ENCODE measurements at places on chromosomes 13 and 19.
A peak's percentile ranks its signal among the peaks of the same experiment; 100 is the strongest.

DNA sequence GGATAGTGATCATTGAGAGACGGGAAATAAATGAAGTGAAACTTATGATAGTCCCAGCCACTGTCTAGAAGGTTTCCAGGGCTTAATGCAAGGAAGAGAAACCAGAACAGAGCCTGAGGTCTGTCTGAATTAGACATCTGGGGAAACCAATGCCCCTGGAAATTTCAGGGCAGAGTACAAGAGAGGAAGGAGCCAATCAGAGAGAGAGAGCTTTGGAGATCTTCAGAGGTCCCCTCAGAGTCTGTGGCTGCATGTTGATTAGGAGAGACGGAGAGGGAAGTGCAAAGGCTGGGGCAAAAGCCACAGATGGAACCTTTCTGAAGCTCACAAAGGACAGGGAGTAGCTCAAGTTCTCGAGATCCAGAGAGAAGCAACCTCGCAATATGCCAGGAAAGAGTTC is 378.0 kb downstream of the DNAJC15 start:
- no peak for DNase-seq

- no peak for DNase-seq
Measured at GRCh38 chr13:105816994-105817393, 718.5 kb downstream of the EFNB2 start.

- DNase-seq: no peak
Measured at GRCh38 chr19:11090997-11091702, 1.9 kb downstream of the LDLR start.

GRCh38 chr19:27775395-27775794 is 1437.6 kb downstream of the UQCRFS1 start:
- DNase-seq: no peak

DNA sequence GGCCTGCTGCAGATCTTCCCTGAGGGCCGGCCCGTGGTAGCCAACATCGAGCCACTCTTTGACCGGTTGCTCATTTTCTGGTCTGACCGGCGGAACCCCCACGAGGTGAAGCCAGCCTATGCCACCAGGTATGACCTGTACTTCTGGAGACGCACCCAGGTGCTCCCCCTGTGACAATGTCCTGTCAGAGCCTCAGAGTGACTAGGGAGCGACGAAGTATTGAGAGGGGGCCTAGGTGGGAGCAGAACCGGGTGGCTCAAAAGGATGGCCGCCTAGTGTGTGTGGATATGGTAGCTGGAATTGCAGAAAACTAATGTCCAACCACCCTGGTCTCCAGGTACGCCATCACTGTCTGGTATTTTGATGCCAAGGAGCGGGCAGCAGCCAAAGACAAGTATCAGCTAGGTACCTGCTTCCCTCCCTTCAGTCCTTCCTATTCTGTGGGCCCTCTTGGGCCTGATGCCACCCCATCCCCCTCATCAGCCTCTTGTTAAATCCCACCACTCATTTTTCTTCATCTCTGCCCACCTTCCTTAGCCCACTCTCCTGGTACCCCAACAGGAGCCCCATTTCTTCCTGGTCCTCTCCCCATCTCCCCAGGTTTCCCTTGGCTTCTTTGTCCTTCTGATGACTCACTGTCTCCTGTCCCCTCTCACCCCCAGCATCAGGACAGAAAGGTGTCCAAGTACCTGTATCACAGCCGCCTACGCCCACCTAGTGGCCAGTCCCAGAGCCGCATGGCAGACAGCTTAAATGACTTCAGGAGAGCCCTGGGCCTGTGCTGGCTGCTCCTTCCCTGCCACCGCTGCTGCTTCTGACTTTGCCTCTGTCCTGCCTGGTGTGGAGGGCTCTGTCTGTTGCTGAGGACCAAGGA is 8.4 kb downstream of the EGLN2 start:
- no peak for DNase-seq

- no peak for DNase-seq
Measured at GRCh38 chr13:79231887-79232286, 174.2 kb downstream of the RBM26 start.

DNA sequence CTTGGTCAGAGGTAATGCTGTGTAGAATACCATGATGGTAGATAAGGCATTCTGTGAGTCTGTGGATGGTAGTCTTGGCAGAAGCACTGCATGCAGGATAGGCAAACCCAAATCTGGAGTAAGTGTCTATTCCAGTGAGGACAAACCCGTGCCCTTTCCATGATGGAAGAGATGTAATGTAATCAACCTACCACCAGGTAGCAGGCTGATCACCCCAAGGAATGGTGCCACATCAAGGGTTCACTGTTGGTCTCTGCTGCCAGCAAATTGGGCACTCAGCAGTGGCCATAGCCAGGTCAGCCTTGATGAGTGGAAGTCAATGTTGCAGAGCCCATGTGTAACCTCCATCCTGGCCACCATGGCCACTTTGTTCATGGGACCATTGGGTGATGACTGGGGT is 155.0 kb downstream of the RAP2A start:
- no peak for DNase-seq

- no peak for DNase-seq
Measured at GRCh38 chr19:11387162-11388034, 3.3 kb upstream of the EPOR start.

DNA sequence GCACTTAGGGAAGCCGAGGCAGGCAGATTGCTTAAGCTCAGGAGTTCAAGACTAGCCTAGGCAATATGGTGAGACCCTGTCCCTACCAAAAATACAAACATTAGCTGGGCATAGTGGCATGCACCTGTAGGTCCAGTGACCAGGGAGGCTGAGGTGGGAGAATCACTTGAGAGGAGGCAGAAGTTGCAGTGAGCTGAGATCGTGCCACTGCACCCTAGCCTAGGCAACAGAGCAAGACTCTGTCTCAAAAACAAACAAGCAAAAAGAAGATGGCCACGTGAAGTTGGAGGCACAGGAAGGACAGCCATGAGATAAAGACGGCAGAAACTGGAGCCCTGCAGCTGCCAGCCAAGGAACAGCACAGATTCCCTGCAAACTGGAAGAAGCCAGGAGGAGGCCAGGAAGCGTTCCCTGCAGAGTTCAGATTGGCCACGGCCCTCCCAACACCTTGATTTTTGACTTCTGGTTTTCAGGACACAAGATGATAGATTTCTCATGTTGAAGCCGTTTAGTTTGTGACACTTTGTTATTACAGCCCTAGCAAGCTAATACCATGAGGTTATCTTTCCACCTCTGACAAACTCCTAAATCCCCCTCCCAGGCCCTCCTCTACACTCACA is 786.7 kb downstream of the UQCRFS1 start:
- no peak for DNase-seq

GRCh38 chr13:30932481-30933353 is at the start of gene TEX26:
TEX26 (plus strand) TSS chr13:30932656; CDS start chr13:30932716, 60 bp downstream.
- no peak for DNase-seq

DNA sequence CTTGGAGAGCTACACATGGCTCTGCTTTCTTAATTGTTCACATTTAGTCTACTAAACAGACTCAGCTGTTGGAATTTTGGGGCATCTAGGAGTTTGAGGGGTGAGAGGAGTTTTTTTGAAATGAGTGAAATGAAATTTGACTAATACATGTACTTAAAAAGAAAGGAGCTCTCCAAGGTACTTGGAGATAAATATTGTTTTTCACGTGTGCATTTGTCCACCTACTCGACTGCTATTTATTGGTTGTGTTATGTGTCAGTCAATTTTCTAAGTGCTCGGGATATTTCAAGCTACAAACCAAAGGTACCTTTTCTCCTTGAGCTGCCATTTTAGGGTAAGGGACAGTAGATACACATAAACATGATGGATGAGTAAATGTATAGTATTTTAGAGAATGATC is 697.0 kb downstream of the LIG4 start:
- DNase-seq: no peak

GRCh38 chr19:1997353-1998233 is 17.9 kb downstream of the BTBD2 start:
- no peak for DNase-seq

DNA sequence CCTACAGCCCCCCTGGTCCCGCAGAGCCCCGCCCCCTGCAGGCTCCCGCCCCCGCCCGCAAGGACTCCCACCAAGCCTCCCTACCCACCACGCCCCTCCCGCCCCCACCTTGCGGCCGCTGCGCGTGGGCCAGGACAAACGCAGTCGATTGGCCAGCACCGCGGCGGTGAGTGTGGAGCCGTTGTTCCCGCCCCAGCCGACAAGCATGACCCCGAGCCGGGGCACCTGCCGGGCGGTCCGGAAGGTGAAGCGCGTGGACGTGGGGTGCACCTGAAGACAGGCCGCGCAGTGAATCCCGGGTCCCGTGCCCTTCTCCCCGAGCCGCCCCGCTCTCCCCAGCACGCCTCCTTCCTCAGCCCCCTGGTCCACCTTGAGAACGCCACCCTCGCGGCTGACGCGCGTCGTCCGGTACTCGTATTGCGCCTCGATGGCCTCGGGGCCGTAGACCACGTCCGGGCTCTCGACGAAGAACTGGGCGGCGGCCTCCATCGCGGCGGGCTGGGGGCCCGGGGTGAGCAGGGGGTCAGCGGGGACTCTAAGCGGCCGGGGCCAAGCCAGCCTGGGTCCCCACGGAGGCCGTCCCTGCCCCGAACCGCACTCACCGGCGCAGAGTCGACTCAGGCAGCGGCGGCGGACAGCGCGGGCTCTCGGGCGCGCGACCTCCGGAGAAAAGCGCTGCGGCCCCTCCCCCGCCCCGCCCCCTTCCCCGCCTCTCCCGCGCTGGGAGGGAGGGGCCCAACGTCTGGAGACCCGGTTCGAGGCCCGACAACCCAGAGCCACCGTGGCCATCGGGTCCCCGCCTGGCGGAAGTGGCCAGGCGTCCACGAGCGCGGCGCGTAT is at the start of gene ISYNA1:
Gene ISYNA1 (minus strand): TSS at position 643 of the 840 bp plus-strand sequence. CDS start 154 bp downstream, at position 489.
- peak; percentile 47 for DNase-seq

- no peak for DNase-seq
Measured at GRCh38 chr19:14248578-14249011, 42.6 kb upstream of the ADGRL1 start.

- no peak for DNase-seq
Measured at GRCh38 chr13:75368167-75368566, 113.8 kb downstream of the TBC1D4 start.

DNA sequence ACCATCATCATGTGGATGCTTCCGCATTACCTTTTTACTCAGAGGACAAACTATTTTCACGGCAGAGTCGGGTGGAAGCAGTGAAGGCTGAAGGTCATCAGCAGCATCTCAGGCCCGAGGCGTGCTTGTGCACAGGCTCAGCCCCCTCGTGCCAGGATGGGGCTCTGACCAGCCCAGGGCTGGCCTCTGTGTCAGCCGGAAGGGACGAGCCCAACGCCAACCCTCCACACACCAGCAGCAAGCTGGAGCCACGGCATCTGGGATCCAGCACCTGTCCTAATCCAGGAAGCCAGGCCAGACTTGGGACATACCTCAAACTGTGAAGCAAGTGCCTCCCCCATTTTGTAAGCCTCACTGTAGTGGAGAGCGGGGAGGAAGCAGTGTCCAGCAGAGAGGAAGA is 11.1 kb downstream of the MICOS13 start:
- DNase-seq: no peak

DNA sequence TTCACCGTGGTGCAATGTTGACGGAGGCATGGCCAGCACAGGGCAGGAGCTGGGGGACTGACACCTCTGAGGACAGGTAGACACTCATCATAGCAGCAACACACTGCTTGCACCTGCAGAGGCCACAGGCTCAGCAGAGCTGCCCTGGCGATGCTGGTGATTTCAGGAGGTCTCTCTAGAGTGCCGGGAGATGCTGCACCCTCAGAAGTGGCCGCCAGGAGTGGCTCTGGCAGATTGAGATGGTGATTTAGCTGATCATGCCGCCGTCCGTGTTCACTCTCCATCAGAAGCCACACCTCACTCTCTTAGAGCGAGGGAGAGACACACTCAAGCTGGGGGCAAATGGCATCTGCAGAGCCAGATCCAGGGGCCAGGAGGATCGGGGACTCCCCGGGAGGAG is 244.6 kb upstream of the SGCG start:
- no peak for DNase-seq

DNA sequence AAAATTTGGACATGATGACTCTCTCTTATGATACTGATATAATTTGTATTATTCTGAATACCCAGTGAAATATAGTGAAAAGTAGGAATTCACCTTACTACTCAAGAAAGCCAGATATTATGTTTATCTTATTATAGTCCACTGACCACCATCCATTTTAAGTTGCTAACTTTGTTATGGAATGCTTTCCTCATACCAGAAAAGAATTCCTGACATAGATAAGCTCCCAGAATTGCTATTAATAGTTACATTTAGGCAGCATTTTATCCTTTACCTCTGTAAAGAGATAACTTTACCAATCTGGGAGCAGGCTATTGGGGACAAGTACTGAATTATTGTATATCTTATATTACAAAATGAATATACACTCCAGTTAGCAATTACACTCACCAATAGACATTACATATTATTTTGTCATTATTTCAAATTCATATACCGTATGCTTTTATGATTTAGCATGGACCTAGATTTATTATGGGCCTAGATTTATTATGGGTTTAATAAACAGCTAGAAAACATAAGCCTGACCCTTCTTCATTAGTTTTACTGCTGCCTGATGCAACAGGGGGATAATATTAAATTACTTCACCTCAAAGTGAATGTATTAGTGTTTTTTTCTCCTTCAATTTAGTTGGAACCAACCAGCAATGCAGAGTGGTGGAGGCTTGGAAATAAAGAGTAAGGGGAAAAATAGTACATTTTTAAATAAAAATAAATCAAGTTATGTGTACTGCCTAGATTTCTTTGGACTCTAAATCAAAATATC is 1886.1 kb downstream of the PCDH9 start:
- no peak for DNase-seq

GRCh38 chr19:13965377-13965896 is 13.1 kb downstream of the DCAF15 start:
- no peak for DNase-seq

GRCh38 chr13:77521595-77522367 is 13.7 kb upstream of the SCEL start:
- no peak for DNase-seq

- DNase-seq: no peak
Measured at GRCh38 chr19:39554701-39555311, 14.8 kb upstream of the EID2 start.

DNA sequence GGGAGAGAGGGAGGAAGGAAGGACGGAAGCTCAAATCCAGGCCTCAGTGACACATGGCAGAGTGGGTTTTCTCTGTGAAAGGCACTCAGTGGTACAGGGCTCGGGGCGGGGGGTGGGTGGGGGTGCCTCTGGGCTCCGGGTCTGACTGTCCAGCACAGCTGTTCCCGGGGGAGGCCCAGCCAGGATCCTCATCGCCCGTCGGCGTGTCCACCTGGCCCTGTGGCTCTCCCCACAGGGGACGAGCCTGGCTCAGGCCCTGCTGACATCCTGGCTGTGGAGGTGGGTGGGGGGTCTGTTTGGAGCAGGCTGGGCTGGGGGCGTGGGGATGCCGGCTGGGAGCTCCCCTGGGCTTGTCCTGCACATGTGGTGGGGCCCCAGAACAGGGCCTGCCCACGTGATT is 18.2 kb upstream of the MATK start:
- DNase-seq: no peak

GRCh38 chr13:20939662-20940061 is 37.1 kb upstream of the XPO4 start:
- DNase-seq: no peak

- DNase-seq: no peak
Measured at GRCh38 chr13:32256243-32256642, 58.9 kb downstream of the ZAR1L start.
